ENCODE measurements at places on chromosomes 11 and 22.
A peak's percentile ranks its signal among the peaks of the same experiment; 100 is the strongest.

DNA sequence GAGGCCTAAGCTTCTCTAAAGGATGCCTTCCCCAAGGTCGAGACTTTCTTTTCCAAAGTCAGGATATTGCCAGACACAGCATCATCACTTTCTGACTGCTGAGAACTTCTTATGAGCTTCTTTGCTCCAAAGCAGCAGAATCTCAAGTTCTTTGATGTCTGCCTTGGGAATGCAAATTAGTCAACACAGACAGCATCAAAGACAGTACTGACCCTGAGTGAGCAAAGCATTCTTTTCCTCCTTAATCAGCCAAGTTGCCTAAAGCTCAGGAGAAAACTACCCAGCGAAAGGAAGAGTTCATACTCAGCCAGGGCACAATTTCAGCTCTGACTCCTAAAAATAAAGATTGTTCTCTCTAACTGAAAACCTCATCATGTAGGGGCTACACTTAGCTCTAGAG lies 98.0 kb downstream of the SLC36A4 start:
- DNase-seq = no peak

GRCh38 chr11:75841739-75842138 lies 26.7 kb downstream of the UVRAG start:
- no peak for DNase-seq

- DNase-seq = no peak
These were observed 105.4 kb downstream of the CACNA1I start for GRCh38 chr22:39675947-39676346.

DNA sequence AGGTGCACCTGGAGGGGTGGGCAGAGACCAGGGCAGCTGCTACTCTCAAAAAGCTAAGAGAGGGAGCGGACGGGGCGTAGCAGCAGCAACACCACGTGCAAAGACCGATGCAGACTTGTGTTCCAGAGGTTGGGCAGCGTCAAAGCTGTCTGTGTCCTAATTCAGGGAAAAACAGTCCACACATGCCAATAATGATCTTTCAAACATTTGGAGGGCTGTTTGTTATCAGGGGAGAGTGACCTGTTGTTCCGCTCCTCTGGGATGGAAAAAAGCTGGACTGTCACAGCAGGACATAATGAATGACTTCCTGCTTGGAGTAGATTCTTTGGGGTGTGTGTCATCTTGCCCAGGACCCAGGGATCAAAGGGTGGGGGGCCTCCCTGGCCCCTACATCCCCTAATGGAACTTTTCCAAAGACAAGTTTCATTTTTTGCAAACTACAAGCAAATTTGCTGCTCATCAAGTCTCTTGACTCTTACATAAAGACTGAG lies 6.2 kb upstream of the FBLN1 start:
- DNase-seq = no peak

GRCh38 chr22:31199187-31199586 lies 12.9 kb upstream of the LIMK2 start:
- no peak for DNase-seq

- no peak for DNase-seq
These were observed 44.0 kb upstream of the TUB start for GRCh38 chr11:8036986-8037385.

GRCh38 chr22:44210722-44211121 lies 30.0 kb downstream of the PARVG start:
- DNase-seq = no peak

- no peak for DNase-seq
These were observed 725 bp downstream of the CASTOR1 start for GRCh38 chr22:30288419-30289140.

DNA sequence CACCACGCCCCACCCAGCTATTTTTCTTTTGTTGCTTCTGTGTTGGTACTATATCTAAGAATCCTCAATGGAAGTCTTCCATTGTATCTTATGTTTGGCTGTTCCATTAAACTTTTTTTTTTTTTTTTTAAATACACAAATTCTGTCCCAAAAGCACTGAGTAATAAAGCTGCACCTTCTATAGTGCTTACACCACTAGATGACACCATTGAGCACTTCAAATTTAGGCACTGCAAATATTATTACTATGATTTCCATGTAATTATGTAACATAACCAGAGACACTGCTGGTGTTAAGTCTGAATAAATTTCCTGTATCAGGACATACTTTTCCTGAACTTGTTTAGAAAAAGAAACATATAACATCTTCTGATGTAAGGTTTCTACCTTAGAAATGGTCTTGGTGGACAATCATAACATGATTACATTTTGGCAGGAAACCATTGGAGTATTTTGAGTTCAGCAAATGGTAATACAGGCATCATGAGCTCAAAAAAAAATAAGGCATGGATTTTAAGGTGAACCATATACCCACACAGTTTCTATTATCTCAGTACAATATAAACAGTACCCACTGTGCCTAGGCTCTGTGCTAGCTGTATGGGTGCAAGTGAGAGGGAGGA lies 110.5 kb downstream of the ATG16L2 start:
- peak; percentile 47 for DNase-seq

All from HTR-8/SVneo (cell line).